ENCODE measurements at places on chromosomes 3 and 15.

GRCh38 chr3:139129892-139130291 is 85.2 kb upstream of the PRR23C start:
- no peak for DNase-seq

DNA sequence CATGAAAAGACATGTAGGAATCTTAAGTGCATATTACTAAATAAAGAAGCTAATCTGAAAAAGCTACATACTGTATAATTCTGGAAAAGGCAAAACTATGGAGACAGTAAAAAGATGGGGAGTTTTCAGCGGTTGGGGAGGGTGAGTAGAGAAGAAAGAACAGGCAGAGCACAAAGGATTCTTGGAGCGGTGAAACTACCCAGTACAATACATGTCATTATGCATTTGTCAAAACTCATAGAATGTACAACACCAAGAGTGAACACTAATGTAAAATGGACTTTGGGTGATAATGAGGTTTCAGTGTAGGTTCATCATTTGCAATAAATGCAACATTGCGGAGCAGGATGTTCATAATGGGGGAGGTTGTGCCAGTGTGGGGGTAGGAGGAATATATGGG is 45.5 kb upstream of the CMSS1 start:
- DNase-seq, result no peak

GRCh38 chr3:162765524-162765923 is 1268.9 kb downstream of the OTOL1 start:
- no peak for DNase-seq

DNA sequence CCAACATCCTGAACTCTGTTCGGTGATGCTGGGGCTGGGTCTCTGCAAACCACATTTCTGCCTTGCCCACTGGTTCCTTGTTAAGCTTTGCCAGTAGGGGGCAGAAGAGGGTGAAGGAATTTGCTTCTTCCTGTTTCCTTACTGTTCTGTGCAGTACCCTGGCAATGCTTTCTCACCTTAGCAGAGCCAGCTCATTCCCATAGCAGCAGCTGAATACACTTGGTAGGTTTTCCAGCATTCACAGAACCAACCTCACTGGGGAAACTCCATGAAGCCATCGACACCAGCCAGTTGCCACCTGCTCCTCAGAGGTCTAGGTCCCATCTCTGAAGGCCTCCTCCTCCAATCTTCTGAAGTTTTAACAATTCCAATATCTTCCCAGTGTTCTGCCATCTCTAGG is 308.4 kb downstream of the PDCD6IP start:
- DNase-seq, result peak; percentile 7

DNA sequence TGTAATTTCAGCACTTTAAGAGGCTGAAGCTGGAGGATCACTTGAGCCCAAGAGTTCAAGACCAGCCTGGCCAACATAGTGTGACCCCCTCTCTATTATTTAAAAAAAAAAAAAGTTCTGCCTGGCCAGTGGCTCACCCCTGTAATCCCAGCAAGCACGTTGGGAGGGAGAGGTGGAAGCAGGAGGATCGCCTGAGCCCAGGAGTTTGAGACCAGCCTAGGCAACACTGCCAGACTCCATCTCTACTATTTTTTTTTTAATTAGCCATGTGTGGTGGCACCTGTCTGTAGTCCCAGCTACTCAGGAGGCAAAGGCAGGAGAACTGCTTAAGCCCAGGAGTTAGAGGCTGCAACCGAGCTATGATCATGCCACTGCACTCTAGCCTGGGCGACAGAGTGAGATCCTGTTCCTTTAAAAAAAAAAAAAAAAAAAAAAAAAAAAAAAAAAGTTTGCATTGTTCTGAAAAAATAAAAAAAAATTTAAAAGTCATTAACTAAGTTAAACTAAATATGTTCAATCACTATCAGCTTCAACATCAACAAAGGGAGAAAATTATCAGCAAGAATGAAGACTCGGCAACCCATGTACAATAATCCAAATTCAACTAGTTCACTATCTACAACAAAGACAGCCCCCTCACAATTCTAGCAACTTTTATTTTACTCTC is 1.9 kb downstream of the RAF1 start:
- DNase-seq, result no peak
